ENCODE measurements at places on chromosomes 7 and 10. TPM values are rescaled to one million over a fixed set of nuclear protein-coding genes. Genes with fewer than 3 reads are reported as not detected.

- DNase-seq, result no peak
These were observed 356.4 kb upstream of the FOXK1 start for GRCh38 chr7:4325732-4326131.

AGMO gene
- total RNA-seq, result 1.5 TPM

GRCh38 chr10:133151543-133151972 is 8.5 kb upstream of the KNDC1 start:
- no peak for DNase-seq

DNA sequence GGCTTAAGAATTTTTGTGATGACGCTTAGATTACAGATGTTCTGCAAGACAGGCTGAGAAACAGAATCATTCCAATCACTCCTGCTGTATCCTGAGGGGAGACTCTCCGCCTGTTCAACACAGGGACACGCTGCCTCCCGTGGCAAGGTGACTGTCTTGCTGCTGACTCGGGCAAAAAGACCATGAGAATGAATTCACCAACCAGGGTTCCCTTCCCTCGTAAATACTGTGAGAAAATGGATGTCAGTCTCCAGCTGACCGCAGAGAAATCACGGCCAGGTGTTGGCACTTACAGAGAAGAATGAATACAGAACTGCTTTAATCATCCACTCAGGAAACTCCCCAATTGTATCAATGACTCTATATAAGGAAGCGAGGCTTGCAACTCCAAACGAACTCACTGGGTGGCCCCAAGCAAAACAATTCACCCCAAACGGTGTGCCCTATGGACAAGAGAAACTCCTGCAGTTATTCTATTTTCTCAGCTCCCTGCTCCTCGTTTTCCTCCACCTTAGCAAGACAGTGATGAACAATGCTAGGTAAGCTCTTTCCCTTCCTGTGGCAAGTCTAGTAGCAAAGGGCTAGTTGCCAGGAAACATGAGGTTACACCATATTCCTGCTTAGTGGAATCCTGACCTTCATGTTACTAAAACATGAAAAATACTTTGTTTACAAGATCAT is 22.8 kb downstream of the GNA12 start:
- no peak for DNase-seq

DNA sequence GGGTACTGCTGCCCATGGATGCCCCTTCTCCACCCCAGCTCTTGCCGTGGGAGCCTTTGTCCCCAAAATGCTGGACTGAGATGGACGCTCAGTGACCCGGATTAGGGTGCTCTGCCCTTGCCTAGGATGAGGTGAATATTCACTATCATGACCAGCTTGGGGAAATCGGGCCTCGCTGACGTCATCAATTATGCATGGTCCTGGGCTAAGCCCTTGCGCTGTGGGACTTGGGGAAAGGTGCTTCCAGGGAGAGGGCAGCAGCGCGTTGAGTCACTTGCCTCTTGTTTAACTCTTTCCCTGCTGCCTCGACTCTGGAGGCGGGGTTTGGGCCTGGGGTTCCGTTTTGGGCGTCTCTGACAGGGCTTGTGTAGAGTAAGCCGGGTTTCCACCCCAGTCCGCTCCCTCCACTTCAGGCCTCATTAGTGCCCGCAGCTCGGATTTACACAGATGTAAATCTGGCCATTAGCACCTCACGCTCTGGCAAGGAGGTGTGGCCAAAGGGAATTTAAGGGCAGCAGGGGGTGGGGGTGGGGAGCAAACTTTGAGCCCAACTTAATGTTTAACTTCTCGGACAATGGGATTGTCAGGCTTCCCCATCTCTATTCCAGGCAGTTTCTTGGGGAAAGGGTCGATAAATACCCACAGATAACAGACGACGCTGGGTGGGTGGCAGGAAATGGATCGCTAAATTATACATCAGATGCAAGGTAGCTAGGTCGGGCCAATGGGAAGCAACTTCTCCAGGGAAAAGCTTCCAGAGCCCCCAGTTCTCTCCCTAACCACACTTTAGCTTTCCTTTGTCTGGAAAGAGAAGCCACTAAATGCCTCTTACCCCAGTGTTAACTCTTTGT is 51.3 kb upstream of the TCF7L2 start:
- no peak for DNase-seq

DNA sequence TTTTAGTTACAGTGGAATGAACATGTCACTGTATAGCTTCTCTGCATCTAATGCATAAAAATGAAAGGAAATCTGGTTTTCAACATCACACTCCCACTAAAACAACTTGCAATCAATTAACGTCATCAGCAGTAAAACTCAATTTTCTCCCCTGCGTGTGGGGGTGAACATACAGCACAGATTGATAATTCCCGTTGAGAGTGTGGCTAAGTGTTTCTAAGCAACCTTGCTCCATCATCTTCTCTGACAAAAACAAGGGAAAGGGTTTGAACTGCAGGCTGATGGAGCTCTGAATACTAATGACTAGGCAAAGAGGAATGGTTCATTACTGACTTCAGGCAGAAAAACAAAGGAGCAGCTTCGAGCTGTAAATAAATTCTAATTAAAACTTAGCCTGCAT is 238.3 kb downstream of the PARD3 start:
- DNase-seq, result no peak

All from uterus (tissue), 4 donors.